Stimulated activated CD8-positive, alpha-beta memory T cell treated with anti-CD3 and anti-CD28 coated beads, Interleukin-4, amount 100 ng/mL, for 1 hour (primary cell): ENCODE measurements at places on chromosomes 11 and 22.

- DNase-seq, result no peak
Measured at GRCh38 chr11:87597725-87598124, 560.0 kb downstream of the TMEM135 start.

DNA sequence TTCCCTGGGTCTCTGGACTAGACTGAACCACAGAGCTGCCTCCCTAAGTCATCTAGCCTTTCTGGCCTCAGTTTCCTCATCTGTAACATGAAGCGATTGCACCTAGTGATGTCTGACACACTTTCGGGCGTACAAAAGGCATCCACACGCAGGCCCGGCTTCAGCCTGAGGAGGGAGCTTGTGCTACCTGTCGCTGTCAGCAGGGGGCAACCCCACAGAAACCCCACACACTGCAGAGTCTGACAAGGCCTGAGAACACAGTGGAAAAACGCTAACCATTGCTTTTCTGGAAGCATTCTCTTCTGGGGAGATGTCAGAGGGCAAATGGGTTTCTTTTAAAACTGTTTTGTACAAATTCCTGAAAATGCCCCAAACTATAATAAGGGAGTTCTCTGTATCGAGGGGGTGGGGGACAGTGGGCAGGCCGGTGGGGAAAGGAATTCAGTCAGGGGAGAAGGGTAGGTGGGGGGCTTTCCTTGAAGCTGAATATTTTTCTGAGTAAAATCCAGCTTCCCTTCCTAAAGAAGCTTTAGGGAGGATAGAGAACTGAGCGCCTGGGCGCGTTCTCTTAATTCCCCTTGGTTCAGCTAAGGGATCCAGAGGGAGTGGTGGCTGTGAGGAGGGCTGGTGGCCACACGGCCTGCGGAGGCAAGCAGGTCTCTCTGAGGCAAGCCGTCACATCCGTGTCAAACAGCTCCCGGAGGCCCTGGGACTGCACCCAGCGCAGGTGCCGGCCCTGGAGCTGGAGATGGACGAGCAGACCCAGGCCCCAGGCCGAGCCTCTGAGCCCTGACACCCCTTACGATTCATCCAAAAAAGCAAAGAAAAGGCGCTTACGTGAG is 533 bp downstream of the ELF5 start:
- no peak for DNase-seq

GRCh38 chr22:49425356-49425755 is 402.3 kb downstream of the BRD1 start:
- no peak for DNase-seq

- DNase-seq, result no peak
Measured at GRCh38 chr11:117468888-117469287, 141.2 kb downstream of the CEP164 start.

- DNase-seq, result no peak
Measured at GRCh38 chr22:40183029-40183581, 5.4 kb downstream of the TNRC6B start.

DNA sequence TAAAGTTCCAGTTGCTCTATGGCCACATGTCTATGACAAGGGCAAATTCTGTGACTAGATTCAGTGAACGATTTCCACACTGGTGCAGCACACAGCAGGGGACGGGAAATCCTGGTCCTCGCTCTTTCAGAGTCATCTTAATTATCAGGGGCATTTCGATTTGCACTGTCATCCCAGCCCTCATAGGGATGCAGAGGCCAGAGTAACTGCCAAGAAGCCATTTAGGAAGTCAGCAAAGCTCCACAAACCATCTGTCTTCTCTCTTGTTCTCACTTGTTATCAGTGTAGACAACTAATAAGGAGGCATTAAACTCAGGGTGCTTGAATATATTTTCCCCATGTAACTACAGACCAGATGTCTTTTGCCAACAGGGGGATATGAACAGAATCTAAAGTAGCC is 151.7 kb downstream of the STK33 start:
- no peak for DNase-seq

- DNase-seq, result no peak
Measured at GRCh38 chr11:2086239-2087040, 52.7 kb downstream of the IGF2 start.
